ENCODE measurements at places on chromosomes 7 and 10. TPM values are rescaled to one million over a fixed set of nuclear protein-coding genes. Genes with fewer than 3 reads are reported as not detected.

SYT15B gene
- 8.2 TPM for total RNA-seq

NPY4R2 gene
- 0.47 TPM for total RNA-seq

SFTPA1 gene
- not detected for total RNA-seq

NPTX2 gene
- total RNA-seq, result 0.51 TPM

TRIM73 gene
- under 0.01 TPM for total RNA-seq

FEZF1 gene
- total RNA-seq, result not detected

ACSM6 gene
- not detected for total RNA-seq

CLCN1 gene
- total RNA-seq, result not detected

SSC4D gene
- total RNA-seq, result 0.34 TPM

CCL24 gene
- total RNA-seq, result not detected

DEPP1 gene
- 98.1 TPM for total RNA-seq

TMEM213 gene
- not detected for total RNA-seq

IKZF1 gene
- total RNA-seq, result not detected

UPK3B gene
- total RNA-seq, result 8.6 TPM

SPDYE2 gene
- not detected for total RNA-seq

C10orf67 gene
- not detected for total RNA-seq

SGPL1 gene
- 17.4 TPM for total RNA-seq
